GM12878 (cell line): ENCODE measurements at places on chromosomes 16 and 17. TPM values are rescaled to one million over a fixed set of nuclear protein-coding genes. Genes with fewer than 3 reads are reported as not detected.

DNA sequence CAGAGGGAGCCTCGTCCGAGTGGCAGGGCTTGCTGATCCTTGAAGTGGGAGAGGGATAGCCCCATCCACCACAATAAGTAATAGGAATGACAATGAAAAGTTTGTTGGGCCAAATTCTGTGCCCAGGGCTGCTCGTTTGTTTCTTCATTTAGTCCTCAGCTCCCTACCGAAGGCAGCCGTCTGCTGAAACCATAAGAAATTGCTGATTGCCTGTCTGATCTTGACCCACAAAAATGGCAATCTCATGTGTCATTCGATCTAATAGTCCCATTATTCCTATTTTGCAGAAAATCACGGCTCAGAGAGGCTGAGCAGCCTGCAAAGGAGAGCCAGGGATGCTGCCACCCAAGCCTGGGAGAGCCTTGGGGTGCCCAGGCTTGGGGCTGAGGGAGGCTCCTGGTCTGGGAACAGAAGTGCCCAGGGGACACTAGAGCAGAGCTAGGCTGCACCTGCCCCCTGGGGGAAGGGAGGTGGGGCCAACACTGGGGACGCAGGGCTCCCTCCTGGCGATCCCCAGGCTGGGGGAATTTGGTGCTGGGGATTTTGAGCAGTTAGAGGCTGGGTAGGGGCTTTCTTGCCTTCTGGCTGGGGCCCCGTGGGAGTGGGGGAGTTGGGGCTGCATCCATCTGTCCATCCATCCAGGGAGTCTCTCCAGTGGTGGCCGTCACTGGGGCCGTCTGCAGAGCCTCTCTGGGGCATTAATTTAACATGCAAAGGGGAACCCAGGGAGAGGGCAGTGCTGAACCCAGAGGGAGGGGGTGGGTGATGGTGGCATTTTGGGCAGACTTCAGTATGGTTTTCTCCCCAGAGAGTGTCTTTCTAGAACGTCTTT, 53.5 kb downstream of the SOCS1 start:
- peaks cover 72% of the 10 kb centered on the region for H3K4me1 ChIP-seq
- DNase-seq, result peak; percentile 62

DNA sequence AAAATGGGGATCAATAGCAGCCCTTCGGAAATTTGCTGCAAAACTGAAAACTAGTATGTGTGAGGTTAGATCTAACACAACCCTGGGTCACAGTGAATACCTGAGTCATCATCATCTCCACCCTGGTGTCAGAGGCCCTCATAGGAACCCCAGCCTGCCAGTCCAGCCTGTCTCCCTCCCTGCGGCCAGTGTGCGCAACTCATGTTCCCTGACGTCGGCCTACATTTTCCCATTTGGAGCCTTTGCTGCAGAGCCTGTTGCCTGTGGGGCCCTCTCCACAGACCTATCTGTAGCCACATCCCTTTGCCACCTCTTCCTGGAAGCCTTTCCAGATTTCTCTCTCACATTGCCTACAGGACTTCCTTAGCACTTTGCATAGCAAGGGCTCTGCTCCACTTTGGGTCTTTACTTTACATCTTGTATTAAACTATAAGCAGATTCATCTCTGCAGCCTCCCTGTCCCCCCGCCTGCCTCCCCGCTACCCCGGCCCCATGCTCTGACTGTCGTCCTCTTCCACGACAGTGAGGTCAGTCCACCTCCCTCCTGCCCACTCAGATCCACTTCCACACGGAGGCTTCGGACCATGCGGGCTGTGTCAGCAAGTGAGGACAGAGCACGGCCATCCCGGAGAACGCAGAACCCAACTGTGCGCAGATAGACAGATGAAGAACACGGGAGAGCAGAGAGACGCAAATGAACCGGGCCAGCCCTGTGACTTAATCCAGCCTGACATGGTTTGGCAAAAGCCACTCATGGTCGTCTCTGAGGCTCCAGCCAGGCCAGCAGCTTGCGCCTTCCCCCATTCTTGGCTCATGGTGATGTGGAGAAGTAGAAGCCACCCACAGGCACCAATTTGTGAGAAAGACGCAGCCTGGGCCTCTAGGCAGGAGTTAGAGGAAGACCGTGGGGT, 31.0 kb downstream of the NGFR start:
- no peak overlapping the region for H3K27ac ChIP-seq
- H3K4me3 ChIP-seq, result no peak overlapping the region
- DNase-seq, result no peak
- no peaks in the 10 kb centered on the region for H3K27me3 ChIP-seq
- H3K36me3 ChIP-seq, result no peaks in the 10 kb centered on the region
- H3K4me1 ChIP-seq, result no peaks in the 10 kb centered on the region

DNA sequence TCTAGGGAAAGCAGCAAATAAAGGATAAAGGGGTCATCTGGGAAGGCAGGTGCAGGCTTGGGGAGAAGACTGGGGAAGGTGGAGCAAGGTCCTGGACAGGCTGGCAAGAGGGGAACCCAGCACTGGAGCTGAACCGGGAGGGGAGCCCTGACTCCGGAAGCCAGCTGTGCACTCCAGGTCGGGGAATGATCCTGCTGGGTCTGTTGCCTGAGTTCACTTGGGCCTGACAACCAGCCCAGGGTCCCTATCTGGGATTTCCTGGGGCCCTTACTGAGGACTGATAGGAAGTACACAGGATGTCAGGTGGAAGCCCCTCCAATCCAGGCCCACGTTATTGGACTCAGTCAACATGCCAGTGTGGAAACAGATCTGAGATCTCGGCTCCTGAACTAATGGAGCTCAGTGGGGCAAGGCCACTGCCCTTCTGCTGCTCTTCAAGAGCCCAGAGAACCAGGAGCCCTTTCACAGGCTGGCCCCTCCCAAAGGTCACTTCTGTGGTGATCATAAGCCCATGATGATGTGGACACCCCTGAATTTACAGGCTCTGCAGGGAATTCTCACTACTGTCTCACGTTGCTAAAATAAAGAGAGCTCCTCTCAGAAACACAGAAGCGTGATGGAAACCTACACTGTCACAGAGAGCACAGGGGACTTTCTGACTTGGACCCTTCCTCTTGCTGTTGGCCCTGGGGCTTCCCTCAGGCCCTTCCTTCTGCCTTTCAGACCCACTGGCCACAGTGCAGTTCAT, 19.9 kb upstream of the PITPNM3 start:
- DNase-seq, result no peak
- H3K27me3 ChIP-seq, result no peaks in the 10 kb centered on the region
- H3K36me3 ChIP-seq, result peaks cover 3% of the 10 kb centered on the region; the same call in 1 of the 2 replicates
- no peak overlapping the region for H3K27ac ChIP-seq
- H3K4me1 ChIP-seq, result peaks cover 13% of the 10 kb centered on the region

DNA sequence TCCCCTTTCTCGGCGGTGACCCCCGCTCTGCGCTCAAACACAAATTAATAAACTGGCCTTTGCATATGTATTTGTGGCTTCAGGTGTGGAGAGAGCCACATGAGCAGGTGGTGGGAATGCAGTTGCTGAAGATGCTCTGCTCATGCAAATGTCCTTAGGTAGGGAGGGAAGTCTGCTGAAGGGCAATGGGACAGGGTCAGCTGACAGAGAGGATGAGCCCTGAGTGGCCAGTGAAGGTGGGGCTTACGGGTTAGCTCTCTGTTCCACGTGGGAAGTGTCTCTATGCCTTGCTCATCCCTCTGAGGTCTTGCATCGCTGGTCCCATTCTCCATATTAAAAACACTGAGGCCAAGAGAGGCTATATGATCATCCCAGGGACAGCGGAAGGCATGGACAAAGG, 74.2 kb upstream of the CCL1 start:
- H3K4me1 ChIP-seq, result no peaks in the 10 kb centered on the region
- H3K4me3 ChIP-seq, result no peak overlapping the region
- no peak for DNase-seq

DNA sequence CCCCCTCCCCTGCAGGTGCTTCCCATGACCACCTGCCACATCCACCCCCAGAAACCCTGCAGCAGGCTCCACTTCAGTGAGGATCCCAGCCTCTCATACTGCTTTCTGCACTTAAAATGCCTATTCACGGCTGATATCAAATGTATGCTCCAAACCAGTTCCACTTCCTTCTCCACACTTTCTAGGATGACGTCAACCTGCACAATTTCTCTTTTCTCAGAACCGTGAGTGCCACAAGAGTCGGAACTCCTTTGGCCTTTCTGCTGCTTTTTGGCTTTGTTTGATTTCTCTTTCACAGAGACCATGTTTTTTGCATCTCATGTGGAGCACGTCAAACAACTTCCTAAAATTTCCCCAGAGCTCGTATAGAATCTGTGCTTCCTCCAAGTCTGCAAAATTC, 378.8 kb upstream of the TNRC6C start:
- H3K36me3 ChIP-seq, result no peaks in the 10 kb centered on the region
- no peak for DNase-seq
- no peak overlapping the region for H3K4me3 ChIP-seq
- H3K4me1 ChIP-seq, result 0 out of 2 replicates have a peak, but pooled peaks cover 4% of the 10 kb centered on the region
- no peak overlapping the region for H3K27ac ChIP-seq
- peaks cover 1% of the 10 kb centered on the region; the same call in 1 of the 2 replicates for H3K27me3 ChIP-seq

The PRSS53 gene
- 2.6 and 3.2 TPM in 2 replicates for total RNA-seq

The ESRP2 gene
- 0.08 and 0.29 TPM in 2 replicates for total RNA-seq

The CCL17 gene
- 33.1 and 39.5 TPM in 2 replicates for total RNA-seq

The CD79B gene
- 102 and 113 TPM in 2 replicates for total RNA-seq

The CES1 gene
- total RNA-seq, result 0.66 and 0.69 TPM in 2 replicates

The TNK1 gene
- total RNA-seq, result 0.77 and 2.0 TPM in 2 replicates

The CMTM4 gene
- total RNA-seq, result 0.21 and 0.53 TPM in 2 replicates
